ENCODE measurements at places on chromosomes 4 and X.

DNA sequence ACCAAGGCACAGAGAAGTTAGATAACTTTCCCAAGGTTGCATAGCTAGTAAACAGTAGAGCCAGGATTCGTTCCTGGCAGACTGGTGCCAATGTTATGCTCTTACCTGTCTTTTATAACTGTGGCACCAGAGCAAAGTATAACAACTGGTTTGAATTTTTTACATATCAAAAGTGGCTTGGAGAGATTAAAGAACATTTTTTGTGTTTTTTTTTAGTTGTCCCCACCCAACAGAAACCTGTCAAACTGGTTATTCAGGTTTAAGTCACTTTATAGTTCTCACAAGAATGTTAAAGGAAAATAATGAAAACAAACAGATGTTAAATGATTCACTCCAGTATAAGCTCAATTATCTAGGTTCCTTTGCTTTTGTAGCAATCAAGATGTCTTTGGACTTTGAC is 15.6 kb upstream of the FAM47E start:
- DNase-seq, result no peak

GRCh38 chr4:10643600-10644425 is 40.8 kb downstream of the CLNK start:
- DNase-seq, result no peak

GRCh38 chr4:183431614-183432013 is 12.8 kb upstream of the CDKN2AIP start:
- no peak for DNase-seq

DNA sequence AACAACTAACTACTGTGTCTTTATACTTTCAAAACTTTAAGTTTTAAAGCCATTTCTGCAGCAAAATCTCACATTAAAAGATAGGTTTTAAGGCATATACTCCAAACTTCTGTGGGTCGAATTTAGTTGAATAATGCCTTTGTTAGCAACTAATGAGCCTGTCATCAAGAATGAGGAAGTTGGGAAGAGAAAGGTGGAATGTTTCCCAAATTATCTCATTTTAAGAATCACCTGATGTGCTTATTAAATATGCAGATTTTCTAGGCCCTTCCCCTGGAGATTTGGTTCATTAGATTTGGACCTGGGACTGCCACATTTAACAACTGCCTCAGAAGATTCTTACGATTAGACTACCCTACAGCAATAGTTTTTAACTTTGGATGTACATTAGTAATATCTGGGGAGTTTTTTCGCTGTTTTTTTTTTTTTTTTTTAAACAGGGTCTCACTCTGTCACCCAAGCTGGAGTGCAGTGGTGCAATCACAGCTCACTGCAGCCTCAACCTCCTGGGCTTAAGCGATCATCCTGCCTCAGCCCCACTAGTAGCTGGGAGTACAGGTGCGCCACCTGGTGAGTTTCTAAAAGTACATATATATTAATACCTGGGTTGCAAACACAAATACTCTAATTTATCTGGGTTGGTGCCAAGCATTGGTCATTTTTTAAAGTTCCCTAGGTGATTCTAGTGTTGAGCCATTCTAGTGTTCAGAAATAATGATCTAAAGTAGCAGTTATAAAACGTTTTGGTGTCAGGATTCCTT is 16.1 kb upstream of the TASL start:
- no peak for DNase-seq

GRCh38 chr4:89482251-89482650 is 174.7 kb upstream of the GPRIN3 start:
- no peak for DNase-seq

DNA sequence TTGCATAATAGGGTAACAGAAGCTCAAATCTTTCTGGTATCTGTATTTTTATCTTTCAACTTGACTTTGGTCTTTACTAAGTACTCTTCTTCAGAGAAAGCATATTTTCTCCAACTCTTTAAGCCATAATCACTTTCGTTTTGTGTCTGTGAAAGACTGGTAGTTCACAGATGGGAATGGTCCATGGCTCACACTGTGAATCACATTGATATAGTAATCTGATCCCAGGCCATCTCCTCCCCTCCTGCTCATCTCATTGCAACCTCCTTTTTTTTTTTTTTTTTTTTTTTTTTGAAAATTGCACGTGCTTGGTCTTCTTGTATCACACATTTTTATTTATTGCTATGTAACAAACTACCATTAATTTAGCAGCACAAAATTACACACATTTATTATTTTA is 694.5 kb upstream of the SLIT2 start:
- DNase-seq, result no peak

DNA sequence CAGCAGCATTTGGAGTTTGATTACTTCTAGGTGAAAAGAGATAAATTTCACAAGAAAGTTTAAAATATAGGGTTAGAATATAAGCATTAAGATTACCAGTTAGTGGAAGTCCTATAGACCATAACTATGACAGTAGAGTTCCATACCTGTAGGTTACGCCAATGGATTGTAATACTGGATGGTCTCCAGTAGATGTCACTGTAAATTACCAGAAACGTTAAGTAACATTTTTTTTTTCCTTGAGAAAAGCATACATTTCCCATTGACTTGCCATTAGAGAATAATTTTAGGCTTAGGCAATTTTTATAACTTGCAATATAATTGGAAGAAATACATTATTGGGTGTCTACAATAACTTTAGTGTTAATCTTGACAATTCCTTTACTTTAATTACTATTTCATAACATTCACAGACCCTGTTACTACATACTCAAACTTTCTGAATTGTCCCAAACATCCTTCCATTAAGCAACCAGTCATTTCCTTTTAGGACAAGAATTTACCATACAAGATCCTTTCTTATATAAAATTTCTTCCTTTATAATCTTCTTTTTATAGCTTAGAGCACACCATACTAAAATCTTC is 304.1 kb upstream of the TECRL start:
- no peak for DNase-seq

DNA sequence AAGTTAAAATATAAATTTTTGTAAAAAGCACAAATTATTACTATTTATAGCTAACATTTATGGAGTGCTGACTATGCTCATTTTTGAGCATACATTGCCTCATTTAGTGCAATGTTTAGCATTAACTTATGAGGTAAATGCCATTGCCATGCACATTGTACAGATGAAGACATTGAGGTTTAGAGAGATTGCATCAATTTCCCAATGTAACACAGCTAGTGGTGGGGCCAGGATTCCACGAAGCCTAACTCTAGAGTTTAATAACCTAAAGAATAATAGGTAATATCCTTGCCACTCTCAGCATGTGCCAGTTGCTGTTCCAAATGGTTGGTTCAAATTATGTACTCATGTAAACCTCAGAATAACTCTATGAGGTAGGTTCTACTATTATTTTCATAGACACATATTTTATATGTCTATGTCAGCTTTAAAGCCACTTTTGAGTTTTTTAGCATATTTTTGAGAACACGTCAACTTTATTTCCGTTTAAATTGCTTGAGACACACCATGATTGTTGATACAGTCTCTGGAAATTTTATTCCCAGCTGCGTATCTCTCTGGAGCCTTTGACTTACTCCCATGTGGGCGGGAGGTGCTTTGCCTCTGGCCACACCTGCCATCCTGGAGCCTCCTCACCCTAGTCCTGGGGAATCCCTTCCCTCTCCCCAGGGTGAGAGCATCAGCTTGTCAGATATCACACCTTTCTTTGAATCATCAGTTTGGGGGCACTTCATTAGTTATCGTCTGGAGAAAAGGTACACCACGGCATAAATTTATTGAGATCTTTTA is 10.8 kb upstream of the ADH1A start:
- no peak for DNase-seq

Data from stimulated activated CD8-positive, alpha-beta memory T cell treated with anti-CD3 and anti-CD28 coated beads, Interleukin-4, amount 100 ng/mL, for 1 hour (primary cell).